ENCODE measurements at places on chromosomes 2 and 18.

DNA sequence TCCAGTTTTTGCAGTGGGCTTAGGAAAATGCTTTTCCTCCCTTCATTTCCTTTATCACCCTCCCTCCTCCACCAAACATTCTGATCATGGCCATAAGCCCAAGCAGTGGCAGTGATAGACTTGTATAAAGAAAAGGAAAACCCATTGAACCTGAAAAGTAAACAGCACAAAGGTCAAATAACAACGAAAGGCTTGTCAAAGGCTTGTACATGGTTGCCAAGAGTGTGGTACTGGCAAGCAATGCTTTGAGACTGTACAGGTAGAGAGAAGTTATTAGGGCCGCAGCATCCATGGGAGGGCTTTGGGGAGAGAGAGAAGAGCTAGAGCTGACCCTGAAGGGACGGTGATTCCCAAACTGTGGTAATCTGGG lies 2.1 kb upstream of the VWA3B start:
- no peak for DNase-seq

- DNase-seq = no peak
Observed at GRCh38 chr2:211251016-211251415, 694.6 kb downstream of the CPS1 start.

- DNase-seq = no peak
Observed at GRCh38 chr2:160465002-160465401, 28.6 kb downstream of the RBMS1 start.

- DNase-seq = no peak
Observed at GRCh38 chr18:3530807-3531206, 80.8 kb downstream of the TGIF1 start.

DNA sequence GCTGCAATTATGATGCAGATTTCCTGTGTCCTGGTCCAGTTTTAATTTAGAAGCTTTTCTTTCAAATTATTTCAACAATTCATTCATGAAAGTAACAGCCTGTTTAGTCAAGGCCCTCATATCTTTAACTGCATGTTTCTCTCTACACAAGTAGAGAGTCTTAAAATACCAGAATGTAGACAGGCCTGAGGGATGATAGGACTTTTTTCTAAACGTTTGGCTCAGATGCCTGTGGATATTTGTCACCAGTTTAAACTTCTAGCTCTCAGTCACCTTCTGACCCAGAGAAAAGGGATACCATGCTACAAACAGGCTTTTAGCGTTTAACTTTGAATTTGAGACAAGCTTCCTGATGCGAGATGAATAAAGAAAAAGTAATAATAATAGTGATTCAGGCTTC lies 15.7 kb downstream of the COL5A2 start:
- no peak for DNase-seq

GRCh38 chr2:24421668-24422067 lies 61.3 kb upstream of the ITSN2 start:
- no peak for DNase-seq

GRCh38 chr2:149152469-149152953 lies 114.0 kb downstream of the LYPD6B start:
- DNase-seq = no peak

GRCh38 chr2:5546181-5546580 lies 146.0 kb upstream of the SOX11 start:
- DNase-seq = no peak

- DNase-seq = no peak
Observed at GRCh38 chr2:46216213-46216612, 81.0 kb upstream of the EPAS1 start.

- DNase-seq = no peak
Observed at GRCh38 chr2:21039979-21040467, 3.9 kb downstream of the APOB start.

GRCh38 chr2:167240671-167241070 lies 352.4 kb downstream of the XIRP2 start:
- DNase-seq = no peak

DNA sequence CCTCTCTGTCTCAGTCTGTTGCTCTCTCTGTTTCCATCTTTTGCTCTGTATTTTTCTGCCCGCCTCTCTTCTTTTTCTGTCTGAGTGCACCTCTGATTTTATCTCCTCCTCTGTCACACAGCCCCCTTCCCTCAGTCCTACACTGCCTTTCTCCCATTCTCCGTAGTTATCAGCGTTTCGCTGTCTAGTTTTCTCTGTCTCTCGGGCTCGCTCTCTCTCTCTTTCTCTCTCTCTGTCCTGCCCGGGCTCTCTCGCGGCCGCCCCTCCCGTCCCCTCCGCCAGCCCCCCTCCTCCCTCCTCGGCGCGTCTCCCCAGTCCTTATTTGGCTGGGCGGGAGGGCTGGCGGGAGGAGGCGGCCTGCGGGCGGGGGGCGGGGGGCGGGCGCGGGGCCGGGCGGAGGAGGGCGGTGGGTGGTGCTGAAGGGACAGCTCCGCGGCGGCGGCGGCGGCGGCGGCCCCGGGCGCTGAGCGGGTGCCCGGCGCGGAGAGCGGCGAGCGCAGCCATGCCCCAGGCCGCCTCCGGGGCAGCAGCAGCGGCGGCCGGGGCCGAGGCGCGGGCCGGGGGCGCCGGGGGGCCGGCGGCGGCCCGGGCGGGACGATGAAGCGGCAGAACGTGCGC lies at the start of gene KCNK3:
Gene KCNK3, plus strand, starts transcription at position 444 of the 618 bp plus-strand sequence. Its CDS starts 154 bp downstream, at position 598.
- no peak for DNase-seq

- DNase-seq = no peak
Observed at GRCh38 chr18:42861271-42861670, 254.2 kb downstream of the RIT2 start.

GRCh38 chr2:2542316-2542715 lies 211.2 kb upstream of the MYT1L start:
- no peak for DNase-seq

GRCh38 chr2:69335311-69335710 lies 51.7 kb downstream of the GFPT1 start:
- DNase-seq = no peak

- no peak for DNase-seq
Observed at GRCh38 chr2:156436497-156437085, 412 bp downstream of the GPD2 start.

DNA sequence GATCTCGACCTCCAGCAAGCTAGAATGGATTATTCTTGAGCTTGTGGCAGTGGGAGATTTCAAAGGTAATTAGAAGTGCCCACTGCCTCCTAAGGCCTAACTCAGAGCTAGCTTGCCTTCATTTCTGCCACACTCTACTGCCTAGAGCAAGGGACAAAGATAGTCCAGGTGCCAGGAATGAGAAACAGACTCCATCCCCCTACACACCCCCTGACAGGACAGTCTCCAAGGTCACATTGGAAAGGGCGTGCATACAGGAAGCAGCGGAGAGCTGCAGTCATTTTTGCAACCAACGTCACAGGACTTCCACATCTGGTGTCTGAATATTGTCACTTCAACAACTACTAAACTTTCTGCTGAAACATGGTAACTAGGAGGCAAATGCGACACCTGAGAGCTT lies 101.0 kb upstream of the SH3BP4 start:
- DNase-seq = no peak

- DNase-seq = no peak
Observed at GRCh38 chr2:84972207-84972783, 1.3 kb downstream of the KCMF1 start.
